ENCODE measurements at places on chromosomes 5 and 9.

- DNase-seq = no peak
Measured at GRCh38 chr5:134568761-134569695, 43.6 kb downstream of the JADE2 start.

DNA sequence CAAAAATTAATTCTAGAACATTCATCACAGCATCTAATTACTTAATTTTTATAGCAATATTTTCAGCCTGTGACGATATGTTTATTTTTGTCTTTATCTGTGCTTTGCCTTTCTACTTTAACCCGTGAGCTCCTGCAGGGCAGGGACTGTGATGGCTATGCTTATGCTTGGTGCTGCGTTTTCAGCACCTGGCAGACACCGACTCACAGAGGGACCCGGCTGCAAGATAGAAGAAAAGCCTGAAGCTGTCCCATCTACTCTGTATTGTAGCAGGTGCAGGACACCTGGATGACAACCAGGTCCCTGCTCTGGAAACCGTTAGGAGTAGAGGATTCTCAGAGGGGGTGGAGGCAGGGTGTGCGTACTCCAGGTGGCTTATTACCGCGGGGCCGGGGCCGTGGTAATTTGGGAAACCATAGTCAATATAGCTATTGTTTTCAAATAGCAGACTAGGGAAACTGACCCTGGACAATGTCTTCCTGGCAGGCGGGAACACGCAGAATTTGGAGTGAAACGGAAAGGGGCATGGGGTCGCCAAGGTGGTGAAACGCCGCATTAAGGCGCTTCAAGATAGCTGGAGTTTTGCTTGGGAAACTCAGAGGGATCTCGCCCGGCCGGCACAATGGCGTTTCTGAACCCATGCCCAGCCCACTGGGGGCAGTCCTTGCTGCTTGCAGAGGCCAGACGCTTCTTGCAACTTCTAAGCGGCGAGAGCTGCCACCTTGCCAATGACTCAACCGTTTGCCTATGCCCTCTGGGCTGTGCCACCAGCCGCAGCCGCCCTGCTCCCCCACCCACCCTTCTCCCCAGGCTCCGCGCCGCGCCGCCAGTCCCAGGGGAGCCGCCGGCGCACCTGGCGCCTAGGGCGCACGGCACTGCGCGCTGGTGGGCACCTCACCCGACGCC lies 140.1 kb upstream of the PALM2AKAP2 start:
- no peak for DNase-seq

DNA sequence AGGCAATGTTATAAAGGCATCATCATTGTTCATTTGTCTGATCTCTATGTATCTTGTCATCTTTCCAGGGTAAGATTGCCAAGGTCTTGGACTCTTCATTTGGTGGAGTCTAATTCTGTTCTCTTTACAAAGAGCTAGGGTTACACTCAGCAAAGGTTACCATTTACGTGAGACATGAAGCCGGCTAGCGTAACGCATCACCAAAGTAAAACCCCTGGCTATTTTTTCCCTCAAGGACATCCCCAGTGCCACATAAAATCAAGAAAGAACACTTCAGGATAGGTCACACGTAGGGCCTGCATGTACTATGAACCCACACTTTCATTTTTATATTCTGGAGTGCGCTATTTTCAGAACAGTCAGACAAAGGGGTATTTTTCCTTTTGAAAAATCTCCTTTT lies 20.0 kb upstream of the MYOT start:
- DNase-seq = no peak

DNA sequence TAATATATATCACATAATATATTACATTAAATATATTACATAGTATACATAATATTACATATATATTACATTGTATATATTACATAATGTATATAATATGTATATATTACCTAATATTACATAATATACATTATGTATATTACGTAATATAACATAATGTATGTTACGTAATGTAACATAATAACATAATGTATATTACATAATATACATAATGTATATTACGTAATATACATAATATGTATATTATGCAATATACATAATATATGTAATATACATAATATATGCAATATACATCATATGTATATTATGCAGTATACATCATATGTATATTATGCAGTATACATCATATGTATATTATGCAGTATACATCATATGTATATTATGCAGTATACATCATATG lies 19.1 kb downstream of the CYLC2 start:
- no peak for DNase-seq

DNA sequence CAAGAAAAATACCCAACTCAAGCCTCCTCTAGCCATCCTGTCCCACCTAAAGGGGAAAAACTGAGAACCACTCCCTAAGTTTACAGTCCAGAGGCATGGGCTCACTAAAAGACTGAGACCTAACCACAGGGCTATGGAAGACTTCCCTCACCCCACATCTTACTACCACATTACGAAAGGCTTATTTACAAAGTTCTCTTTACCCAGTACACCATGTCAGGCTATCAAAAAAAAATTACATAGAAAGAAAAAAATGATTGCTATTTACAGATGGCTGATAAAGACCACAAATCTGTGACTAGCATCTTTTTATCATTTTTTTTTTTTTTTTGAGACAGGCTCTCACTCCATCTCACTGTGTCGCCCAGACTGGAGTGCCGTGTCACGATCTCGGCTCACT lies 69.7 kb upstream of the TNPO1 start:
- DNase-seq = no peak
